ENCODE measurements at places on chromosomes 4 and X.

DNA sequence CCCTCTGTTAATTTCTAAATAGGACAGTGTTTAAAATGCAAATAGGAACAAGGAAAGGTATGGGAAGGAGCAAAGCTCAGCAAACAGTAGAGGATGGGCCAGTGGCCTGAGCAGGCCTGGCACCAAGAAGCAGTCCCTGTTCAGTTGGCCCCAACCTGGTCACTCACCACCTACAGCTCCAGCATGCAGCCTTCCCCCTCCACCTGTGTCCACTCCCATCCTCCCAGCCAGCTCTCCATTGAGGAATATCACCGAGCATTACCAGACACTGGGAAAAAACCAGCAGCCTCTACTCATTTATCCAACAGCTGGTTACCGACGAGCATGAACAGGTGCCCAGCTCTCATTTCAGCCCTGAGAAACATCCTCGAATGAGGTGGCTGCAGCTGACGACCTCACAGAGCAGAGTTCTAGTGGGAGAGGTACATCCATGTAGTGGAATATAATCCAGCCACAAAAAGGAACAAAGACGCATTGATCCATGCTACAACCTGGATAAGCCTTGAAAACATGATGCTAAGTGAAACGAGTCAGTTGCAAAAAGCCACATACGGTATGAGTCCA is 25.6 kb downstream of the CD99L2 start:
- DNase-seq, result no peak

DNA sequence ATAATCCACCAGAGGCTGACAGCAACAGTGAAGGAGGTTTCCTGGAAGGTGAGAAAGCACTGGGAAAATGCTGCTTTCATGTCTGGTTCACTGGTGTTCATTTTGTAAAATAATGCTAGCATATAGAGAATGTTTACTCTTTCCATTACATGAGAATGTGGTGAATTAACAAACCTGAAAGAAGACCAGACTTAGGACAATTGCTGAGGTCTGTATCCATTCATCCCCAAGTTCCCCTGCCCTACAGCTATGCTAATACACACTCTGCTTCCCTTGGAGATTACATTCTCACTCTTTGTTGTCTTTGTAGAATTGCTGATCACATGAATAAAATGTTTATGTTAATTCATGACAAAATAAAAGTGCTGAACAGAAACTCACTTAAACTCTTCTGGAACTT is 99.5 kb downstream of the ARHGAP6 start:
- no peak for DNase-seq

- no peak for DNase-seq
These were observed 108.6 kb downstream of the CENPC start for GRCh38 chr4:67436742-67437141.

DNA sequence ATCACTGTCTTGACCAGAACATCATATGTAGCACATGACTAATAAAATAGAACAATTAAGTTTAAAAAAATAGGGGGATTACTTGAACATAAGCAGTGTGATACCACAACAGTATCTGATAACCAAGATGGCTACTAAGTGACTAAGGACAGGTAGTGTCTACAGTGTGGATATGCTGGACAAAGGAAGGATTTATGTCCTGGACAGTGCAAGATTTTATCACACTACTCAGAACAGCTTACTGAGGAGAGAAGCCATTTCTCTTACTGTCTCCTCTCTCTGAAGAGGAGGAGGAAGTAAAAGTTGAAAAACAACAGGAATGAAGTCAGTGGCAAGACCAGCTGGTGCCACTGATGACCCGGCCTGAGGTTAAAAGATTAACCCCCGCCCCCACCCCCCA is 4.0 kb upstream of the SLC10A7 start:
- DNase-seq, result no peak

GRCh38 chr4:153110739-153111138 is 93.5 kb upstream of the TRIM2 start:
- DNase-seq, result no peak

- peak; percentile 17 for DNase-seq
These were observed 222.8 kb downstream of the FRMPD4 start for GRCh38 chrX:12360986-12361598.

DNA sequence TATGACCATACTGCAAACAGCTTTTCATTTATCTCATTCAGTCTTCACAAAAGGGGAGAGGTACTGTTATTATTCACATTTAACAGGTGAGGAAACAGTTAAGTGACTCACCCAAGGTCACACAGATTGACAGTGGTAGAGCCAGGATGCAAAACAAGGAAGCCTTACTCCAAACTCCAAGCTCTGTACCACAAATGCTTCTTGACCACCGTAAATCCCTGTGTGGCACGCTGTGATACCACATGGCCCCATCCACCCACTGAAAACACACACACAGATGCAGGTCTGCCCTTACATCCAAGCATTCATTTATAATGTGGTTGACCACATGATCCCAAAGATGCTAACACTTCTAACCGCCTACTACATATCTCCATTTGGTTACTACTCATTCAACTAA is 129.5 kb downstream of the TSPAN5 start:
- peak; percentile 29 for DNase-seq

All from RPMI7951 (cell line).